ENCODE measurements at places on chromosomes 13 and 19.

GRCh38 chr19:51551673-51552432 is 19.2 kb upstream of the ZNF175 start:
- no peak for DNase-seq

DNA sequence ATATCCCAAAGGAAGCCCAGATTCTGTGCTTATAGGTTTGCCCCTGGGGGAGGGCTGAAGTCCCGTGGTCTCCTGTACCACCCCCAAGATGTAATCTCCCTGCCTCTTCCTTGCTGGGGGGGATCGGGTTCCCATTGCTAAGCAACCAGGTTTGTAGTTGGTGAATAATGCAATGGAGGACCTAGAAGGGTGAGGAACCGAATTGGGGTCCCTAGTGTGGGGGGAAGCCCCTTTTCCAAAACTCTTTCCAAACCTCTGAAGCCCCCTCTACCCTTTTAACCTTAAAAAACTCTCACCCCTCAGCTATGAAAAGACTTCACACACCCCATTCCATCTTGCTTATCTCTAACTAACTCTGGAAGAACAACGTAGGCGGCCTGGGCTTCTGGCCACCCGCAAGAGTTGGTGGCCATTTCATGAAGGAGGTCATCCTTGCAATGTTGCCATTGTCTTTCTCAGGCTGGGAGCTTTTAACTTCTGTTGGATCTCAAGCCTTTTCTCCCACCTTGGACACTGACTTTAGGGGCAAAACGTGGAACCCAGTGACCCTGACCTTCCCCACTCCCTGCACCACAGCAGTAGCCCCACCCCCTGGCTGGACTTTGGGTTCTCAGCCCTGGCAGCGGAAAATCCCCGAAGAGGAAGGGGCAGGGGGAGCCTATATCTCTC is 661 bp downstream of the PALM3 start:
- no peak for DNase-seq

GRCh38 chr19:10419646-10420443 is 493 bp upstream of the PDE4A start:
- no peak for DNase-seq

- DNase-seq, result no peak
Observed at GRCh38 chr19:51370230-51370629, 1.4 kb upstream of the CLDND2 start.

DNA sequence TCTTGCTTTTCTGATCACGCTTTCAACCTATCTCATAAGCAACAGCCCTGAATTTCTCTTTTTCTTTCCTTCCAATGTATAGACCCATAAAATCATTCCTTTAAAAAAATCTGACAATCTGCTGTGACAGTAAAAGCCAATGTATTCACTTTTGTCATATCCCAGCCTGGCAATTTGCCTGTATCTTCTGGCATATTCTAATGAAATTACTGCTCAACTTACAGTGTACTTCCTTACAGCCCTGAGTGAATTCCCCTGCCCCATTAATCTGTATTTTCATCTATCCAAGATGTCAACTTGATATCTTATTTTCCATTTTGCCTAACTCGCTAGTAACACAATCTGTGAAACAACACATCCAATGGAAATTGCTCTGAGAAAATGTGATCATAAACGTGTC is 18.0 kb upstream of the SERP2 start:
- DNase-seq, result no peak

DNA sequence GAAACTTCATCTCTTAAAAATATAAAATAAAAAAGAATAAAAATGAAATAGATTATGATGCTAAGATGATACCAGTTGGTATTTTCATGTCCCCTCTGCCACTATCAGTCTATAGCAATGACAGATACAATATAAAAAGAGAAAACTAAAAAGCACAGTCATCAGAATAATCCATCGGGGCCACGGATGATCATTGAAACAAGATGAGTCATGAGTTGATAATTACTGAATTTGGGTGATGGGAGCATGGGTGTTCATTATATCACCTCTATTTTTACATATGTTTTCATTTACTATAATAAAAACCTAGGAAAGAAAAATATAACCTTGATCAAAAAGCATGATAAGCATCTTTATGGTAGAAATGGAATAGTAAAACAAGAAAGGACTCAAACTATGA is 41.1 kb downstream of the PIBF1 start:
- no peak for DNase-seq

GRCh38 chr19:35254341-35255297 is 5.8 kb downstream of the LSR start:
- no peak for DNase-seq

DNA sequence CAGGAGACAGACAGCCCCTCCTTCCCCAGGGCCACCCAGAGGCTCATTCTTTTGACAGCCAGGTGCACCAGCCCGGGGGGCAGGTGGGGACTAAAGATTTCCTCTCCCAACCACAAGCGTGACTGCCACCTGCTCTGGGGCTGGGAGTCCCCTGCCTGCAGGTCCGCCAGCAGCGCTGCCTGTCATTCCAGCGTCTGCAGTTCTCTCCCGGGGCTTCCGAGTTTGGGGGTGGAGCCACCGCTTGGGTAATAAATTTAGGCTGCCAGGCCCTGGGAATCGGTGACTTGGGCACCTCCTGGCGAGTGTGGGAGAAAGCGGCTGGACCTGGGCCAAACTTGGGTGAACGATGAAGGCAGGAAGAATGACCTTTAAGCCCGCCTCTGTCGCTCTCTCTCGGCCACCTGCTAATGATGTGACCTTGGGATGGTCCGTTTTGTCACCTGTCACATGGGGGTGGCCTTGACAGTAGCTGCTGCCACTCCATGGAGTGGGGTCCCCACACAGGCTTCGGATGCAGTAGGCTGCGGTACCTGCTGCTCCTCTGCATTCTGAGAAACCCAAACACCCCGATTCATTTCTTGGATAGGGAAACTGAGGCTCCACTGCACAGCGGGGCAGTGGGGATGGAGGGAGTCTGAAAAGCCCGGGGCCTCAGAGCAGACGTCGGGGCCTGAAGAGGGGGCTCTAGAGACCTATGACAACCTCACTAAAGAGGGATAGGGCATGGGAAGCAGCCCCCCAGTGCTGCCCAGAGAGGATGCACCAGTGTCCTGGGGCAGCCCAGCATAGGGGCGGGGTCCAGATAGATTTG is 12.8 kb downstream of the FUT6 start:
- no peak for DNase-seq

GRCh38 chr19:900043-900301 is 6.7 kb downstream of the RNU6-9 start:
- DNase-seq, result no peak

DNA sequence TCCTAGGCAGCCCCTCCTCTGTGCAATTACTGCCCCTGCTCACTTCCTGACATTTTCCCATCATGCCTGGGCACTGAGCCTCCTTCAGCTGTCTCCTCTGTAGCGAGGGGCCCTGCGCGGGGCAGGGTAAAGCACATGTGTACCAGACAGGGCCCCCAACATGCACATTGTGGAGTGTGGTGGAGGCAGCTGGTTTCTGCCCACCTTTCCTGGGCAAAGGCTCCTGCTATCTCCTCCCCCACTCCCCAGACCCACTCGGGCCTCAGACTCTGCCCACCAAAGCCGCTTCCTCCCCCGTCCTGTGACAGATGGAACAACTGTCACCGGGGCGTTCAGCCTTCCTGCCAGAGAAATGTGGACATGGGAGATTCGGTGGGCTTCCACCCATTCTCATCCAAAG is 2.9 kb upstream of the KPTN start:
- DNase-seq, result no peak

DNA sequence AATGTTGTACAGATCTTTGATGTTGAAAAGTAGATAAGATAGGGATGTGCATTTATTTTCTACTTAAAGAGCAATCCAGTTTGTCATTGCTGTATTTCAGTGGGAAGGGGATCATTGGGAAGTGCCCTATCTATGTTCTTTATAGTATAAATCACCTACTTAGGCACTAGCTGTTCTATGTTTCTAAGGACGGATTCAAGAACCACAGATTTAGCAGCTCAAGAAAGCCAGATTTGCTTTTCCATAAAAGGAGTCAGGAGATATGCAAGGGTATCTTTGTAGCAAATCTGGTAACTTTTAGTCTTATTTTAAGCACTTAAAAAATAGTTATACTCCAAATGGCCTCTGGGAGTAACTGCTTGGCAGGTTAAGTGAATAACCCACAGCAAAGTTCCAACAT is 23.7 kb downstream of the DCLK1 start:
- no peak for DNase-seq

DNA sequence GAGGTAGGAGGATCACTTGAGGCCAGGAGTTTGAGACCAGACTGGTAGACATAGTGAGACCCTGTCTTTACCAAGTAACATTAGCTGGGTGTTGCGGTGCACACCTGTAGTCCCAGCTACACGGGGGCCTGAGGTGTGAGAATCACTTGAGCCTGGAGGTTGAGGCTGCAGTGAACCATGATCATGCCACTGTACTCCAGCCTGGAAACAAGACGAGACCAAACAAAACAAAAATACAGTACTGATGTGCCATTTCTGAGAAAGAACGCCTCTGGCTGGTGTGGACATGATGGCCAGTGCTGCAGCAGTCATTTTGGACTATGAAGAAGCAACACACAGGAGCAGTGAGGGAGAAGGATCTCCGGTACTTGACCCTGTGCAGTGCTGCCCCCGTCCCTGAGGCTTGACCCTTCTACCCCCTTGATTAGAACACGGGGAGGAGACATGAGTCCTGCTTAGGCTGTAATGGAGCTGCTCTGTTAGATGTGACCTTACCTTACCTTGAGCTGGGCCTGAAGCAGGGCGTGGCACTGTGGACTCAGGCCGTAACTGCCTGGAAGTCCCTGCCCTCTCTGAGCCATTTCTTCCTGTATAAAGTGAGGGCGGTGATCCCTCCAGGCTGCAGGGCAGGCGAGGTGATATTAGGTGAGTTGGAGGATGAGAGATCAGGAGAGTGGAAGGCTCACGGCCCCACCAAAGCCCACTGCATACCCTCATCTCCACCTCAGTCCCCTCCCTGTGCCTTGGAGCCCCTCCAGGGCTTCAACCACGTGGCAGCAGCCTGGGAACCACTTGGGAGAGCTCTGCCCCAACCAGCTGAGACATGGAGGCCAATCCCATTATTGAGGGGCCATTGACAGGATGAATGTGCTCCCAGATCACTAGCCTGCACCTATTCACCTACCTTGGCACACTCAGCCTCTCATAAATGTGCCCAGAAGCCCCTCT is 5.9 kb downstream of the RPL18A start:
- no peak for DNase-seq

DNA sequence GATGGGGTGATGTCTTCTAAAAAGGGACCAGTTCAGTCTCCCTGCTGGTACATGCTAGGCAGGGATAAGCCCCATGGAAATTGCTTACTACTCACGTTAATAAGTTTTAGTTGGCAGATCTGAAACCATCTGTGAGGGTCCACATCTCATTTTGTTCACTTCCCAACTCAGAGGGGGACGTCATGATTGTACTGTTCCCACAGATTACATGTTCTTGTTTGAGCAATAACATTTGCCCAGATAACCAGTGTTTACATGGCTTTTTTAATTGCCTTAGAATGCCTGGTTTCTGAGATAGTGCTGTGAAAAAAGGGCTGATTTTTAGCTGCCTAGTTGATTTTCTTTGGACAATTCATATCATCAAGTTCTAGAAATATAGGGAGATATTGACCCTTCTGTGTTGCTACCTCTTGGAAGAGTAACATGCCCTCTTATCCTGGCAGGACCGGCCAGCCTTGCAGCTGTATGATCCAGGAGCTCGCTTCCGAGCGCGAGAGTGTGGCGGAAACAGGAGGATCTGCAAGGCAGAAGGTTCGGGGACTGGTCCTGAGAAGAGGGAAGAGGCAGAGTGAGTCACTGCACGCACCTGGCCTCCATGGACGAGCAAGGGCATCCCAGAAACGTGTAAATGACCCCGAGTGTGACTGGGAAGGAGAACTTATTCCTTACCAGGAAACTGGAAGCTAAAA is 9.8 kb upstream of the CHAMP1 start:
- no peak for DNase-seq

GRCh38 chr13:35179494-35179893 is 237.4 kb downstream of the NBEA start:
- no peak for DNase-seq

DNA sequence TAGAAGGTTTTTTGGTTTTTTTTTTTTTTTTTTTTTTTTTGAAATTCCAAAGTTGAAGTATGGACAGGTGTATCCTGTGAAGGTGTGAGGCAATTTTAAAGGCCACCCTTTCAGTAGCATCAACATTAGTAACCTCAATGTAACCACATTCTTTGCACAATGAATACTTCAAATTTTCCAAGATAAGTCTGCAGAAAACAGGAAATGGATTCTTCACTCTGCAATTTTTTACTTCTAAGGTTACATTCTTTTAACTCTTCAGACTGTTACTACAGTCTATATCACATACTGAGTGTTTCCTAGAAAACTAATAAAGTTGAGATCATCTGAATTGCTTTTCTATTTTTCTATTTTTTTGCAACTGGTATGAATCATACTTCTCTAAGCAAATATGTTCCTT is 569.0 kb upstream of the GPC6 start:
- no peak for DNase-seq

- DNase-seq, result no peak
Observed at GRCh38 chr13:101979825-101980224, 422.0 kb downstream of the FGF14 start.

GRCh38 chr13:45951724-45952123 is 100.2 kb upstream of the SIAH3 start:
- DNase-seq, result peak; percentile 3

GRCh38 chr13:108419768-108420167 is 150.2 kb downstream of the TNFSF13B start:
- no peak for DNase-seq

GRCh38 chr19:47485210-47485609 is 1.2 kb upstream of the KPTN start:
- no peak for DNase-seq

DNA sequence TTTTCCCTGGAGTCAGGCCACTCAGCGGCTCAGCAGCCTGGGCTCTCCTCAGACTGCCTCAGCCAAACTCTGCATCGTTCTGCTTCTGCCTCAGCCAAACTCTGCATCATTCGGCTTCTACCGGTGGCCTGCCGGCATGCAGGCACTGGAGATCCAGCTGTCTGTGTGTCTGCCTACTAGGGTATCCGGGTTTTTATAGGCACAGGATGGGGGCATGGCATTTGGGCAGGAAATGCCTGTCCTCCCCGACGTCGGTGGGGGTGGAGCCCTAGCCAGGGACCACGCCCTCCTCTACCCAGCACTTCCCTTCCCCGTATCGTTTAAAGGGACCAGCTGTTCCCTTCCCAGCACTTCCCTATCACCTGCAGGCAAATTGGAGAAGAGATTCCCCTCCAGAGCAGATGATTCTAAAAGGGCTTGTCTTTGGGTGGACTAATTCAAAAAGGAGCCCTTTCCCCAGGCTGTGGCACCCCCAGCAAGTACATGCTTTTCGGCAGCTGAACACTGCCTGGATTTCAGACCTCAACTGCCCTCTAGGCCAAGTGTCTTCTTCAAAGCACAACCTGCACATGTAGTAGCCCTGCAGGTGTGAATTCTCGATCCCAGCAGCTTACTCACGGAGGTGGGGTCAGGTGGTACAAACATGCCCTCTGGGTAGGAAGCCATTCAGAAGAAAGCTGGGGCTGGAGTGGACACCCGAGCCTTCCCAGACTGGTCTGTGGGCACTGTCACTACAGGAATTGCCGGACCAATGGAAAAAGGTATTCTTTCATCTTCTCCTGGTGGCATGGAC is 25.4 kb upstream of the GPR12 start:
- DNase-seq, result no peak
